ENCODE measurements at places on chromosomes 3 and 15. TPM values are rescaled to one million over a fixed set of nuclear protein-coding genes. Genes with fewer than 3 reads are reported as not detected.

Gene CCDC39
- 0.32 TPM for total RNA-seq

Gene TAGLN3
- total RNA-seq, result not detected

Gene TMEM89
- total RNA-seq, result not detected

DNA sequence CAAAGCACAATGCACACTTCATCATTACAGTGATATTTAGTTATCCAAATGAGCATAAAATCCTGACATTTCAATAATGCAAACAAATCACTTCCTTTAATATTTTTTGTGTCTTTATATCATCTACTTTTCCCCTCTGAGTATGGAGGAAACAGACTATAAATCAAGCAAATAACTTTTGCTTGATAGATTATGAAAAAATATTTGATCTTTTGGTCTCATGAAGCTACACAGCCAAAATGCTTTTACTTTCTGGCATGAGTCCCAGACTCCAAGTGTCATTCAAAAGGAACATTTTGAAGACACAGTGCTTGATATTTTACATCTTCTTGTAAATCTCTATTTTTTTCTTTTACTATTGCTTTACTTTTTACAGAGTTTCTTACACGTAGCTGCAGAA is 215.3 kb upstream of the ROBO1 start:
- no peak for DNase-seq

DNA sequence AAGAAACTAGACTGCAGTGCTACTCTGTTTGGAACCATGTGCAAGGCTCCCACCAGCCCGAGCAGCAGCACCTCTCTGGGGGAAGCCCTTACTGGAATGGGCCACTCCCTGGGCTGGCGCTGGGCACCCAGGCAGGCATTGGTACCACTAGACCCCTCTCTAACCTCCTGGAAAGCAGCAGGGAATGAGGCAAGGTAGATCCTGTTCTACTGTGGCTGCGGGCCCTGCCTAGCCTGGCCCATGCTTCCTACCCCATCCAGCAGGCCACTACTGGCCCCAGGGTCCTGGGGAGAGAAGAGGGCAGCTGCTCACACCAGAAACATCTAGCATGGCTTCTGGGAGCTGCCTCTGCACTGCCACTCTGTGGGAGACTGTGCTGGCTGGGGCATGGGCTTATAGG is 44.8 kb downstream of the MESD start:
- DNase-seq, result no peak

GRCh38 chr3:177062052-177062732 is 135.1 kb downstream of the TBL1XR1 start:
- DNase-seq, result no peak

All from breast epithelium (tissue), 4 donors.